NCI-H345 (cell line): ENCODE measurements at places on chromosomes 5 and 9.

GRCh38 chr5:172343741-172344140, 60.2 kb upstream of the UBTD2 start:
- no peak for DNase-seq

DNA sequence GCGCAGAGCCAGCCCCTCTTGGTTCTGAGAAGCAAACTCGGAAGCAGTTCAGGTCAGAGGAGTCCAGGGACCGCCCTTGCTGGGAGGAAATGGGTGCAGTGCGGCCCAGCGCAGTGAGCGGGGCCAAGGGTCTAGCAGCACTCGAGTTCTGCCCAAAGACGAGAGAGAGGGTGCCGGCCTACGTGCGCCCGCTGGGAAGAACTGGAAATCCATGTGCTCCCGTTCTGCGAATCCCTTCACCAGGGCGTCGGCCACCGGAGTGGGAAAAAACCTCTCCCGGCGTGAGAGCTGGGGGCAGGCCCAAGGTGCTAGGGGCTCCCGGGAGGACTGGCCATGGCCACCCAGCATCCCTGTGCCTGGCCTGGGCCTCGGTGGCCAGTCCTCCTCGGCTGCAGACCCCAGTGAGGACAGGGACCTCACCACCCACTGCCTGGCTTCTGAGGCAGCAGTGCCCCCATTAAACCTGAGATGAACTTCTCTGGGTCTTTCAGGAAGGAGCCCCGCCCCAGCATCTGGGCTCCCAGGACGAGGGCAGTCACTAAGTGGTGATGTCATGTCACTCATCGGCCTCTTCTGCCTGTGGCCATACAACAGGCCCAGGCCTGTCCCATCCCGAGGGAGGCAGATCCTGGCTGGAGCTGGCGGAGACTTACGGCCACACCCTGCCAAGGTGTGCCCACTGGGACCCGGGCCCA, 10.6 kb downstream of the TMEM250 start:
- peak; percentile 81 for DNase-seq

- no peak for DNase-seq
These were observed 558.6 kb upstream of the SGCD start for GRCh38 chr5:155768332-155768731.

- no peak for DNase-seq
These were observed 20.3 kb upstream of the MATR3 start for GRCh38 chr5:139273322-139273571.

GRCh38 chr9:134027561-134027960, 2.3 kb downstream of the BRD3OS start:
- no peak for DNase-seq

DNA sequence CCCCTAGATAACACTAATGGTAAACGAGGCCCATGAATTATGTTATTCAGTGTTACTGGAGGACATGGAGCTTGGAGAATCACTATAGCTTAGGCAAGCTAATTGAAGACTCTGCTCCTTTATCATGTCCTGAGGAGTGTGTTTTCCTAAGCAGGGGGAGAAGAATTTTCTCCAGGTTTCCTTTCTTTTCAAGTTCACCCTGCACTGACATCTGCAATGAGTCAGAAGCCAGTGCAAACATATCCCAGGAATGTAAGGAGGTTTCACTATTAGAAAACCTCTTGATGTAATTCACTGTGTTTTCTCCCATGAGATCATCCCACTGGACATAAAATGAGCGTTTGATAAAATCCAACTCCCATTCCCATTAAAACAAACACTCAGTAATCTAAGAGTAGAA, 75.6 kb downstream of the DMRT2 start:
- DNase-seq = no peak

DNA sequence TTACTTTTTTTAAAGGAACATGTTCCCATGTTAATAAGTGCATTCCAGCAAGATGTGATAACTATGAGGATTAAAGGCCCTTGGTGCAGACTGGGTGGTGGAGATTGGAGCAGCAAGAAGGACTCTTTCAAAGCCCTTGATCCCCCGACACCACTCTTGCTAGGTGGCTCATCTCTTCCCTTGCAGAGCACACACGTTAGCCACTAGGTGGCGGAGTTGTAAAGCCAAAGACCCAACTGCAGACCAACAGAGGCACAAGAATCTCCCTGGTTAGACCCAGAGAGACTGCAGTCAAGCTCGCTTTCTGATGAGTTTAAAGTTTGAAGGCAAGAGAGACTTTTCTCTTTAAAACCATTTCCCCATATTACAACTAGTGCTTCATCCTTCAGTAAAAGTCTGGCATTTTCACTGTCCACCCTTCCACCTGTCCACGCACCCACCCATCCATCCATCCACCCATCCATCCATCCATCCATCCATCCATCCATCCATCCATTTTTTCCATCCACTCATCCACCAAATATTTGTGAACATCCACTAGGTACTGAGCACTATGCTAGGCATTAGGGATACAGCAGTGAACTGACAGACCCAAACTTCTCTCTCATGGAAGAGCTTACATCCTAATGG, 226.9 kb downstream of the MSX2 start:
- peak; percentile 87 for DNase-seq

DNA sequence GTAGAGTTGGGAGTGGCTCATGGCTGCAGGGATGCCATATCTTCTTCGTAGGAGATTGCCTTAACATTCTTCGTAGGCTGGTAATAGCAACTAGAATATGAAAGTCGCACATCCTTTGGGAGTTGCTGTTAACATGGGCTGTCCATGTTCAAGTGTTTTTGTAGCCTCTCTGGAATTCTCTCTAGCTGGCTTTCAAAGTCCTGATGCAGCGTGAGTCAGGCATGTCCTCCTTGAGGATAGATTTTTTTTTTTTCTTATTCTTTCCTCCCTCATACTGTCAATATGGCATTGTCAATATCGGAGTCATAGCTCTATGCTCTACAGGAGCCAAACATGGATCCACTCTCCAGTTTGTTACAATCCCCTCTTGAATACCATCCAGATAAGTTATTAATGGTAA, 494.8 kb upstream of the WWC1 start:
- no peak for DNase-seq

DNA sequence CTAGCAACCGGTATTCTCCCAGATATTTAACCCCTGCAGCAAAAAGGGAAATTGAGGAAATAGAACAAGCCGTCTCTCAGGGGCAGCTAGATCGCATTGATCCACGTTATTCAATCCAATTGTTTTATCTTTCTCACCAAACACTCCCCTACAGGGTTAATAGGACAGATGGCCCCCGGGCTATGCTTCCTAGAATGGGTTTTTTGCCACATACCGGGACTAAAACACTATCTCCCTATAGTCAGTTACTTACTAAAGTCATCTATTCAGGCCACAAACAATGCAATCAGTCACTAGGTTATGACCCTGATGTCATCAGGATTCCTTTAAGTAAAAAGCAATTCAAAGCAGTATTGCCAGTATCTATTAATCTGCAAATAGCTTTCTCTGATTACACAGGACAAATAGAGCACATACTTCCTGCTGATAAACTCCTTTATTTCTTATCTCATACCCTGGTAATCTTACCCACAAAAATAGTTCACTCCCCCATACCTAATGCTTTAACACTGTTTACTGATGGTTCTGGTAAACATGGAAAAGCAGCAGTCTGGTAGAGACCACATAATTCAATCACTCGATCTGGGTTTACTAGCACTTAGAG, 159.0 kb downstream of the CPLANE1 start:
- no peak for DNase-seq

DNA sequence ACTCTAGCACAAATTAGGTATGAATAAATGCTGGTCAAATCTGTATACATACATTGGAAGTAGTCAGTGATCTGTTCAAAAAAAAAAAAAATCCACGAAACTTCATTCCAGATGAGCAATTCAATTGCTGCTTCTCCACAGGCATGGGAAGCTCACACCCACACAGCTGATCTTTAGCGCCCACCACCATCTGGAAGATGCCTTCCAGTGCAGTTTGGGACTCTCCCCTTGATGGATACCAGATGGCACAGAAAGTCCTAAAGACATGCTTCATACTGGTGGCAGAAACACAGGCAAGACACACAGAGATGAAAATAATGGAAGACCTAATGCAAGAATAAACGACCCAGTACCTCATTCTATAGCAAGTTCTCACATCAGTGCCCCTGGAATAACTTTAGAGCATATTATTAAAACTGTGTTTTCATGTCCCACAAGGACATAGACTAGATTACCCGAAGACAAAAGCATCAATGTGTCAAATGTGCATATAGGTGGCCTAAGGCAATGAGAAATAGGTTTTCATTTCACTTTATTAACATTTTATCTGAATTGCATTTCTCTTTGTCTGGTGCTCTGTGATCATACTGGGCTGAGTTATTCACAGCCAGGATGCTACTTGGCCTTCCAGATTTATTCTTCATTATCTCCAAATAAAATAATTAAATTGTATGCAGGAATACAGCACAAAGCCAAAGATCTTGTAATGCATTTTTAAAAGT, 135.4 kb upstream of the TAS2R1 start:
- DNase-seq = no peak

DNA sequence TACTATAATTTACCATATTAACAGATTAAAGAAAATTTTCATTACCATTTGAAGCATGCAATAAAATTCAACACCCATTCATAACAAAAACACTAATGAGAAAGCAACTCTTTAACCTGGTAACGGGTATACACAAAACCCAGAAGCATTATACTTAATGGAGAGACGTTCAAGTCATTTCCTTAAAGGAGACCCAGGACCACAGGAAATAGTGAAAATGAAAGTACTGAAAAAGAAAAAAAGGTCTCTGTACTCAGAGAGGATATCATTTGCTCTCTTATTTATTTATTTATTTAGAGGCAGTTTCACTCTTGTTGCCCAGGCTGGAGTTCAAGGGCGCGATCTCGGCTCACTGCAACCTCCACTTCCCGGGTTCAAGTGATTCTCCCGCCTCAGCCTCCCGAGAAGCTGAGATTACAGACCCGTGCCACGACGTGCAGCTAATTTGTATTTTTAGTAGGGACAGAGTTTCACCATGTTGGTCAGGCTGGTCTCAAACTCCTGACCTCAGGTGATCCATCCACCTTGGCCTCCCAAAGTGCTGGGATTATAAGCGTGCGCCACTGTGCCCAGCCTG, 61.6 kb downstream of the SETX start:
- no peak for DNase-seq

GRCh38 chr5:102772273-102772672, 17.2 kb downstream of the PAM start:
- no peak for DNase-seq

- no peak for DNase-seq
These were observed 145.3 kb upstream of the RASEF start for GRCh38 chr9:83208065-83208850.

DNA sequence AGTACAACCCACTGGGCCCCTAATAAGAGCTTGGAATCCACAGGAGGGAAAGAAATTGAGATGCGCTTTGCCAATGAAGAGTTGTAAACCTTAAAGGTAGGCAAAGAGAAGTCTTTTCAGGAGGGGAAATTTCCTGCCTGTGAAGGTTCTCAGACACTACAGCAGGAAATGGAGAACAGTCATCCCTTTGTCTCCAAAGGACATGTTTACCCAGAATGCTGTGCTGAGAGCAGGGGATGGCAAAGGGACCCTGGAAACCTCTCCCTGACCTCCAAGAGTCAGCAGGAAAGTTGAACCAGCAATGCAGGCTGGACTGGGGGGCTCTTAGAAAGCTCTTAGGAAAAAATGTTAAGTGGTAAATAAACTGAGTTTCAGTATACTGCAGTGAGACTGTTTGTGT, 103.2 kb downstream of the AK8 start:
- DNase-seq = no peak

DNA sequence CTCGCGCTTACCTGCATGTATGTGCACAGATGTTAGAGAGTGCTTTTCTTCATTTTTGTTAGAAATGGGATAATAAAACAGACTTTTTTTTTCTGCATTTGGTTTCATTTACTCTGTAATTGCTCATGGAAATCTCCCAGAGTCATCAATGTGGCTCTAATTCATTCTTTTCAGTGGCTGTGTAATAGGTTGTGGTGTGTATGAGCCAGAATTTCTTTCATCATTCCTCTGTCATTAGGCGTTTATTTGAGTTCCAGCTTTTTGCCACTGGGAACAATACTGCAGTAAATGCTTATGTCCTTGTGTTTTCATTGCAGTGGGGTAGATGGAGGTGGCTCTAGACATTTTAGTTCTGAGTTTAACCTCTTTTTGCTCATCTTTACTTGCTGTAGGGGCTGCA, 118.9 kb downstream of the NXNL2 start:
- DNase-seq = no peak

DNA sequence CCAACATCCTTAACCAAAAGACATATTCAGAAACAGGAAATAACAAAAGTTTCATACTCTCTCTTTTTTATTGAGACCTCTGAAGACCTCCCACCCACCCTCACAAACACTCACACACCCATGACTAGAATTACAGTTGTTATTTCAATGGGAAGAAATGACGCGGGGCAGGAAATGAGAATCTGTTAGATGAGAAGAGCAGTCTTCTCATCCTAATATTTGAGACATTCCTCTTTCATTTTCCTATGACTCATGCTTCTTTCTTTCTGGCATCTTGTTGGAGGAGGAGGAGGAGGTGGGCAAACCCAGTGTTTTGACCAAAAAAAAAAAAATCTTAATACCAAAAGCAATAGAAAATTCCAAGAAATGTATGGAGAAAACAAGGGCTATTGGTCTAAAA, 179.5 kb upstream of the TARS1 start:
- no peak for DNase-seq

- DNase-seq = no peak
These were observed 233.2 kb upstream of the RFX3 start for GRCh38 chr9:3758816-3759576.

DNA sequence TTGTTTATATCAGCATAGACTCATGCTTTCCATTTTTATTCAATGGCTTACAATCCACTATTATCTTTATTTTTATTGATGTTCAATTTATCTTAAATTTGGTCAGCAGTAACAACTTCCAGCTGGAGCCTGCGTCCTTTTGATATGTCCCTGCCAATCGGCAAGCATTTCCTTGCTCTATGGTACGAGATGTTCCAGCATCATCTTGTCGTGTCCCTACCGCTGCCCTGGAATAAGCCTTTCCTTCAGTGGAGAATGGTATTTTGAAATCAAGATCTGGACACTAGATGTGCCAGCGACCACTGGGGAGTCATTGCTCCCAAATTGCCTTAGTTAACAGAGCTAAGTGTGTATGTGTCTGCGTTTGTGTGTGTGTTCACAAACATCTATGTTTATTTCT, 151.6 kb upstream of the RGMB start:
- DNase-seq = no peak

DNA sequence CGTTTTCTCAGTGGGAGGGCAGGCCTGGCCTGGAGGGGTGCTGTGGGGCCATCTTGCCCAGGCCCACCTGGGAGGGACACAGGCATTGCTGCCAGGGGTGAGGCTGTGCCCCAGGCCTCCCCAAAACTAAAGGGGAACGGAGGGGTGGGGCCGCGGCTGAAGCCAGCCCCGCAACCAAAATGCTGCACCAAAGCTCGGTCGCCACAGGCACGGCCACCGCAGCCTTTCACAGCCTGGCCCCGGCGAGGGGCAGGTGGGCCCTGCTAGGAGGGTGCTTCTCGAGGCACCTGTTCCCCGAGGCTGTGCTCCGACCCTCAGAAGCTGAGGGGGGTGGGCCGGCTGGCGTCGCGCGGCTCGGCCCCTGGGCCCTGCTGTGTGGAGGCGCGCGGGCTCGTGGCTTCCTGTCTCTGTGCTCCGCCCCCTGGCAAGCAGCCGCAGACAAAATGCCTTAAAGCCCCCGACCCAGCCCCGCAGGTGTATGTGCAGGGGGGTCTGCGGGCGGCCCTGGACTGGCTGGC, 57.6 kb downstream of the JAK2 start:
- no peak for DNase-seq

GRCh38 chr5:61311056-61311610, 20.9 kb upstream of the ZSWIM6 start:
- no peak for DNase-seq
